Stimulated activated CD4-positive, alpha-beta T cell treated with anti-CD3 and anti-CD28 coated beads, TNF-alpha, amount 100 ng/mL, for 48 hours (primary cell): ENCODE measurements at places on chromosomes 3 and 15.

DNA sequence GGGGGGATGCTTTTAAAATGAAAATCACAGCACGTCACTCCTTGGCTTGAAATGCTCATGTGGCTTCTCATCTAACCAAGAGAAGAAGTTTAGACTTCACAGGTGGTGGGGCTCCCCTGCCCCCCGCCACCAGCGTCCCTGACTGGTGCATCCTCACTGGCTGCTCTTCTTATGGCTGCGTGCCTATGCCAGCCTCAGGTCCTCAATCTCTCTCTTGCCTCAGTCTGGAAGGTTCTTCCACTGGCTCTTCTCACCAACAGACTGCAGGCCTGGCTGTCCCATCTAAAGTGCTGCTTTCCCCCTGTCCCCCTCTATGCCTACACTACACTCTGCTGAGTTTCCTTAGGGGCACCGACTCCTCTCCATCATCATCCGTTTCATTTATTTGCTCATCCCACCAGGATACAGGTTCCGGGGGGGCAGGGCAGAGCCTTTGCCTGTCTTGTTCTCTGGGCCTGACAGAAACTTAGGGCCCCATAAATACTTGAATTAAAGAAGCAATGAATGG, 20.6 kb downstream of the ABTB1 start:
- DNase-seq = no peak

DNA sequence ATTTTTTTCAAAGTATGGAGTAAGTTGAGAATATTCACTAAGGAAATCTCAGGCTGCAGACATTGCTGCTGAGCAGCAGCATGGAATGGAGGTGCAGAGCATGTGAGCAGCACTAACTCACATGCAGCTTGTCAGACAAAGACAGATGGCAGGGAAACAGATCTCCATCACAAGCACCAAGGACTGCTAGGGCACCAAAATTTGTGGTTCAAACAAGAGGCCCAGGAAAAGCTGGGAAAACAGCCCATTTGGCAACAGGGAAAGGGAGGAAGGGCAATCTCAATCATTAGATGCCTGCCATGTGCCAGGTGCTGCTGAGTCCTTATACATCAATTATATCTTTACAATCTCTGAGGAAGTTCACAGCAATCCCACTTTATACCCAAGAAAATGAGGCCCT, 47.2 kb upstream of the EIF1B start:
- no peak for DNase-seq

- no peak for DNase-seq
Measured at GRCh38 chr3:142574665-142575064, 3.9 kb downstream of the ATR start.

DNA sequence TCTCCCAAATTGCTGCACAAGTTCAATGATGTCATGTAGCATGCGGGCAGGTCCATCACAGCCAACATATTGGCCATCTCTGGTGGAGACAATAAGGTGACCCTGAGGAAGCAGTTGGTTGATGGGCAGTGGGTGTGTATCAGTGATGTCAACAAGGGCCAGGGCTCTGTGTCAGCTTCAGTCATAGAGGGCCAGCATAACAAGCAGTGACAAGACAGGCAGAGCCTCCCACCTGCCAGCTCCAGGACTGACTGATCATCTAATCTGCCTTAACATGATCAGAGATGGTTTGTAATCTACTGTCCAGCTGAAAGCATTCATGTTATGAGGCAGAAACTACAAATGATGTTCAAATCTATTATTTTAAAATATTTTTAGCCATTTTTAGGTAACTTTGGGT, 62.3 kb downstream of the GLB1 start:
- no peak for DNase-seq

GRCh38 chr3:127233371-127233770, 40.4 kb downstream of the PRR23E start:
- no peak for DNase-seq

- DNase-seq = no peak
Measured at GRCh38 chr3:34988296-34988695, 651.0 kb upstream of the ARPP21 start.

GRCh38 chr3:139388821-139389551, 461 bp downstream of the COPB2 start:
- no peak for DNase-seq

- no peak for DNase-seq
Measured at GRCh38 chr3:127390365-127391025, 102.6 kb upstream of the PRR20G start.

DNA sequence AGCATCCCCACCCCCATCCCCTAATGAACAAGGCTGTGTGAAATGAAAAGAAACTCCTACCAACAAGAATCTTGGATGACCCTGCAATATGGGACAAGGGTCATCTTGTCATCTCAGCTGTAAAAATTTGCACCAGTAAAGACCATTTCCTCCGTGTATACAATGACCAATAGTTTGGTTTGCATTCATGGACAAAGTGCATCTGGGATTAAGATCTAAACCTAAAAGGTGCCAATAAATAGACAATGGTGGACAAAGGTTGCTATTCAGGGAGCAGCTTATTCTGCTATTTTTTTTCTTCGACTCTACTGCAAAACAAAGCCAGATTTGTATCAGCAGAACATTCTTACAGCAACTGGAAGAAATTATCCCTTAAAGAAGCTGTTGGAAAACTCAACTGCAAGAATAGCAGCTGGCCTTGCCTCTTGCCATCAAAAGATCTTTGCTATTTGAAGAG, 8.0 kb downstream of the MGLL start:
- no peak for DNase-seq

- no peak for DNase-seq
Measured at GRCh38 chr3:156681002-156681401, 6.6 kb downstream of the TIPARP start.

- DNase-seq = no peak
Measured at GRCh38 chr3:171455603-171456550, 4.3 kb downstream of the TNIK start.

DNA sequence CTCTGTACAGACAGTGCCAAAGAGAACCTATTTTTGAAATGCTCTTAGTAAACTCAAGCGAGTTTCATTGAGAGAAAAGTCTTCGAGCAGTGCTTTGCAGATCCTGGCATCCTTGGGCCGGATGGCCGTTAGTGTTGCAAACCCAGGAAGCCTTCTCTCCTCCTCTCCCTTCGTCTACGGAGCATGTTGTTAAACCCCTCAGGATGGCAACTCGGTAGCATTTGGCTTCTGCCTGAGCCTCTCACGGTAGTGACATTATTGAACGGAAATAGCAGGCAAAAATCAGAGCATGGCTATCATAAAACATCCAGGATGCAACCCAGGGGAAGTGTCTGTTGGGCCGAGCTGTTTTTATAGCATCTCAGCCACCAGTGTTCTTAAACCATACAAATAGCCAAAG, 6.7 kb upstream of the SEC13 start:
- no peak for DNase-seq

DNA sequence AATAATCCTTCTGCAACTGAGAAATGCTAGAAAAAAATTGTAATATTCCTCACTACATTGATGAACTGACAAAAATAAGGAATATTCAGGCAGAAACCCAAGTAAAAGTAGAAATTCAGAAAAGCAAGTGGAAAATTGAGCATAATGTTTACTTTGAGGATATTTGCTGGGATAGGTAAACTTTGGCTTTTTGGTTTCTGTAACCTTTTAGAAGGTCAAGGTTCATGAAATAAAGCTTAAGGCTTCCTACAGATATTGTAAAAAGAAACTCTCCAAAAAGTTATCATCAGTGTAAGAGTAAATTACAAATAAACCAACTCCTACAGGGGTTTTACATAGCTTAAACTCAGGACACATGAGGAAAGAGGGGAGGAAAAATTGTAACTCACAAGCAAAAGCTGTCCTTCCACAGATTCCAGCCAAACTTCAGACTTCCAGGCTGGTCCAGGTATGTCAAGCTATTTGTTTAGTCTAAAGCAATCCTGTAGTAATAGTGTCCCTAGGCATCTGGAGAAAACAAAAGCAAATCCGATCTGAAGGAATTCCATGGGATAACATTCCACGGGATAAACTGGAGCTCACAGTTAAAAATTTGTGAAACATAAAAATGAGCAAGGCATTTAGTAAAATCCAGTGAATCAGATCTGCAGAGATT, 21.1 kb downstream of the C3orf70 start:
- no peak for DNase-seq
